ENCODE measurements at places on chromosomes 2 and 18. TPM values are rescaled to one million over a fixed set of nuclear protein-coding genes. Genes with fewer than 3 reads are reported as not detected.

LYPD6 gene
- polyA plus RNA-seq = 1.2 TPM

IL1F10 gene
- polyA plus RNA-seq = not detected

RAB10 gene
- polyA plus RNA-seq = 47.1 TPM

RNF125 gene
- 9.2 TPM for polyA plus RNA-seq

SLC9A4 gene
- polyA plus RNA-seq = 0.01 TPM
